ENCODE measurements at places on chromosomes 12 and 14.
A peak's percentile ranks its signal among the peaks of the same experiment; 100 is the strongest.

DNA sequence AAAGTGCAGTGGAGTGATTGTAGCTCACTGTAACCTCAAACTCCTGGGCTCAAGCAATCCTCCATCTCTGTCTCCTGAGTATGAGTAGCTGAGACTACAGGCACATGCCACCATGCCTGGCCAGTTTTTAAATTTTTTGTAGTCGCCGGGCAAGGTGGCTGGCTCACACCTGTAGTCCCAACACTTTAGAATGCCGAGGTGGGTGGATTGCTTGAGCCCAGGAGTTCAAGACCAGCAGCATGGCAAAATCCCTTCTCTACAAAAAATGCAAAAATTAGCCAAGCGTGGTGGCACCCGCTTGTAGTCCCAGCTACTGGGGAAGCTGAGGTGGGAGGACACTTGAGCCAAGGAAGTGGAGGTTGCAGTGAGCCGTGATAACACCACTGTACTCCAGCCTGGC lies 219.5 kb downstream of the KLHL28 start:
- no peak for DNase-seq

DNA sequence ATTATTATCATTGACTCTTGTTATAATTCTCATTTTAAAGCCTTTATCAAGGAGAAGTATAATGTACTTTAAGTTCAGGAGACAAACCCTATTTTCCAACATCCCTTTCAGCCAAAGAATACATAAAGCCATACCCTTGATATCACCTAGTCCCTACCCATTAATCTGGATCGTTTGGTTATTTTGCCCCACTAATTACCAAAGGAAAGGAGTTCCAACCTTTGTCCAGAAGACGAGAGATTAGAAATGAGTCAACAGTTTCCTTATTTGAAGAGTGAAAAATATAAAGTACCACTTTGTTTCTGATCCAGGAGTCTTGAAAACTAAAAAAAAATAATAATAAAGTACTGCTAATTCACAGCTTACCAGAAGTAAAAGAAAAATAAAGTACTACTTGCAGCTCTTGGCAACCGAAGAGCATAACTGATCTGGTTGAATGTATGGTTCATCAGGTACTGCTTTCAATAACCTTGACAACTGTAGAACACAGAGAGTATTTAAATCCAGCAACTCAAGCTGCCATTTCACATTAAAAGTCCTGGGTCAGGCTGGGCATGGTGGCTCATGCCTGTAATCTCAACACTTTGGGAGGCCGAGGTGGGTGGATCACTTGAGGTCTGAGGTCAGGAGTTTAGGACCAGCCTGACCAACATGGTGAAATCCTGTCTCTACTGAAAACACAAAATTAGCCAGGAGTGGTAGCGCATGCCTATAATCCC lies 33.7 kb downstream of the LIMA1 start:
- no peak for DNase-seq

- DNase-seq: no peak
Measured at GRCh38 chr12:51056242-51056641, 8.1 kb downstream of the LETMD1 start.

DNA sequence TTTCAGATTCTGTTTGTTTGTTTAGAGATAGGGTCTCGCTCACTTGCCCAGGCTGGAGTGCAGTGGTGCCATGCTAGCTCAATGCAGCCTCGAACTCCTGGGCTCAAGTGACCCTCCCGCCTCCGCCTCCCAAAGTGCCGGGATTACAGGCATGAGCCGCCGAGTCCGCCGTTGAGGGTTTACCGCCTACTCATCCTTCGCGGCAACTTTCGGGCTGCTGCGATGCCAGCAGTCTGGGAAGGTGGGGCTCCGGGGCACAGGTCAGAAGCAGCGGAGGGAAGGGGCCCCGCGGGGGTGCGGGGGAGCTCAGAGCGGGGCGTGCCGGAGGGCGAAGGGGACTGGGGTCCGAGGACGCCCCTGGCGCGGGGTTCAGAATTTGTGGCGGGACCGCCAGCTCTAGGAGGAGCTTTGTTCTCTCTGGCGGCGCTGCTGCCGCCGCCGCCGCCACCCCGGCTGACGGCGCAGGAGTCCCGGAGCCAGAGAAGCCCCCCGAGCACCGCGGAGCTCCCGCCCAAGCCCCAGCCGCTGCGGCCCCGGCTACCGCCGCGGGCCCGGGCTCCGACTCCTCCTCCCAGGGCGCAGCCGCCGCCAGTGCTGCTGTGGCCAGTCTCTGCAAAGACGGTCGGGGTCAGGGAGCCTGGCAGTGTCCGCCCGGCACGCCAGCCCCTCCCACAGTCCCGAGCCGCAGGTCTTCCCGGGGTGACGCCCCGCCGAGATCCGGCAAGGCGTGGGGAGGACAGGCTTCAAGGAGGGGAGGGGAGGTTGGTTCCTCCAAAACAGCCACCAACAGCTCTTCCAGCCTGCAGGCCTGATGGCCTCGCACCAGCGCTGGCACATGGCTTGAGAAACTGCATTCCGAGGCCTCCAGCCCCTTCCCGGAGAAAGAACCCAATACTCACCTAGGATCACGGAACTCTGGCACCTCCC lies 10.9 kb upstream of the KRT77 start:
- no peak for DNase-seq

- DNase-seq: no peak
Measured at GRCh38 chr12:124389138-124389724, 94.3 kb downstream of the RFLNA start.

GRCh38 chr12:3842517-3842916 lies 30.7 kb downstream of the PARP11 start:
- no peak for DNase-seq

GRCh38 chr12:6943722-6944380 lies at the start of the genes C12orf57 and RNU7-1:
Gene C12orf57, plus strand, starts transcription at chr12:6944022. Its CDS starts 100 bp downstream, at chr12:6944122.
Gene RNU7-1, plus strand, starts transcription at chr12:6943816.
- peak; percentile 96 for DNase-seq

DNA sequence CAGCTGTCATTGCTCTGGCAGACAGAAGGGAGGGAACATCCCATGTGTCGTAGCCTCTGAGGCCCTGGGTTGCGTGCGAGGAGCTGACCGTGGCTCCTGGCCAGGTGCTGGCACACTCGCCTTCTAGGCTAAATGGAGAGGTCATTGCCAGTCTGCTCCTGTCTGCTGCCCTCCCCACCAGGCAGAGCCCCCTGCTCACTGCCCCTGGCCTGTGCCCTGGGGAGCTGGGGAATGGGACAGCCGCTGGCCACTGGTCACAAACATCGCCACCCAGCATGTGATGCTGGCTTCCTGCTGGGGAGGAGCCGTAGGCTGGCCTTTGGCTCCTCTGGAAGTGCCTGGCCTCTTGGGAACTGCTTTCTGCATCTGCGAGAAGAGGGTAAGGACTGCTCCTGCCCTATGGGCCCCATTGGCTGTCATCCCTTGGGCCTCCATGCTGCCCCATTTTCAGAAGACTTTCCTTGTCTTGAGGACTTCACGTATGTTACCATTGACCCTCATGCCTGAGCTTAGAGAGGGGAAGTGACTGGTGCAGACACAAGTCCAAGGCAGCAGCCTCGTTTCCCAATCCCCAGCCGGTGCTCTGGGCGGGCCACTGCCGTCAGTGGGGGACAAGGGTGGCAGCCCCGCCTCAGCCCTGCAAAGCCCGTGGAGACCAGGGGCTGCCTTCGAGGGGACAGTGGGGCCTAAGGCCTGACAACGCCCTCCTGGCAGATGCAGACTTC lies 2.0 kb upstream of the TNFAIP2 start:
- peak; percentile 54 for DNase-seq

GRCh38 chr14:94113490-94113889 lies 3.0 kb downstream of the IFI27 start:
- no peak for DNase-seq

DNA sequence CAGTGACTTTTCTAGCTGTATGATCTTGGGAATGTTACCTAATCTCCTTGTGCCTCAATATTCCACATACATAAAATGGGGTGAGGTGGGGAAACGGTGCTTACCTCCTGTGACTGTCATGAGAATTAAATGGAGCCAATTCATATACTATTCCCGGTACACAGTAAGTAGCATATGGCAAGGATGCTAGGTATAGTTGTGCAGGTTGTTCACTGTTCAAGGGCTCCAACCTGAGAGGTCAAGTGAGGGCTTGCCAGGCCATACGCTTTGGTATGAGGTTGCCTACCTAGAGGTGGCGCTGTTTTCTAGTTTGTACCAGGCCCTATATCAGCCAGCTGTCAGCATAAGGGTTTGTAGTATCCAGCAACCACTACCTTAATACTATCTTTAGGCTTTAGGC lies 3.6 kb upstream of the BATF start:
- peak; percentile 58 for DNase-seq

DNA sequence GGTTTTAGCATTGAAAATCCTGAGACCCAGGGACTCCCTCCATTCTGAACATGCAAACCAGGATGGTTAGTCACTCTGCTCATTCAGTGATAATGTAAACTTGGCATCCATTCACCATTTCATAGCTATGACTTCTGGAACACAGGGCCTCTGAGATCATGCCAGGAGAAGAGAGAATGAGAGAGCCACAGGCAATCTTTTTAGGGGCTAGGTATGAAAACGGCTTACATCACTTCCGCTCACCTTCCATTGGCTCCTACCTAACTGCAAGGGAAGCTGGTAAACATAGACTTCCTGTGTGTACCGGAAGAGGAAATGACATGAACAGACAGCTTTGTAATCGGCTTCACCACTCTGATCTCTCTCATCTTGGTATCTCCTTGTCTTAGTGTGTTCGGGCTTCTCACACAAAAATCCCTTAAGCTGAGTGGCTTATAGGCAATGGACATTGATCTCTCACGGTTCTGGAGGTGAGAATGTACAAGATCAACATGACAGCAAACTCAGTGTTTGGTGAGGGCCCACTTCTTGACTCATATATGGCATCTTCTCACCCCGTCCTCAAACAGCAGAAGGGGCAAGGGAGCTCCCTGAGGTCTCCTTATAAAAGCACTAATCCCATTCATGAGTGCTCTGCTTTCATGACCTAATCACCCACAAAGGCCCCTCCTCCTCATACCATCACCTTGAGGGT lies 465.9 kb upstream of the TBX3 start:
- DNase-seq: no peak

All from KBM-7 (cell line).